Hematopoietic multipotent progenitor cell treated with erythropoietin and hydrocortisone succinate and interleukin-3 and kit ligand, for 17 days (in vitro differentiated cells): ENCODE measurements at places on chromosomes 16 and 17.

- no peak for DNase-seq
Observed at GRCh38 chr16:61270726-61271125, 765.5 kb downstream of the CDH8 start.

- no peak for DNase-seq
Observed at GRCh38 chr17:82794781-82795482, 43.1 kb downstream of the TBCD start.

DNA sequence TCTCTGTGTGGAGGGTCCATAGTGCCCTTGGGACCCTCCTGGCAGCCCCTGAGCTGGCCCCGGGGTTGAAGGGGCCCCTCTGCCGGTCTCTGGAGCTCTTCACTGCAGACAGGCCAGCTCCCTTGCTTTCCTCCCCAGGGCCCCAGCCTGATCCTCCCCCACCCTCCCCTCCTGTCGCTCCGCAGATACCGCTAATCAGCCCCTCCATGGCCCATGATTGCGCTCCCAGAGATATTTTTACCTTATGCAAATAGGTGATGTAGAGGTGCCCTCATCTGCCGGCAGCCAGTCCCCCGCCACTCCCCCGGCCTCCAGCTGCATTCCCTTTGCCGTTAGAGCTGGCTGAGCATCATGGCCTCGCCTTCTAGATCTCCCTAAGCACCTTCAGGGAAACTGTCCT, 9.2 kb downstream of the MMP15 start:
- DNase-seq: no peak

- no peak for DNase-seq
Observed at GRCh38 chr17:41003926-41004325, 4.2 kb upstream of the KRTAP3-2 start.

GRCh38 chr16:78175287-78175686, 75.8 kb downstream of the WWOX start:
- no peak for DNase-seq

DNA sequence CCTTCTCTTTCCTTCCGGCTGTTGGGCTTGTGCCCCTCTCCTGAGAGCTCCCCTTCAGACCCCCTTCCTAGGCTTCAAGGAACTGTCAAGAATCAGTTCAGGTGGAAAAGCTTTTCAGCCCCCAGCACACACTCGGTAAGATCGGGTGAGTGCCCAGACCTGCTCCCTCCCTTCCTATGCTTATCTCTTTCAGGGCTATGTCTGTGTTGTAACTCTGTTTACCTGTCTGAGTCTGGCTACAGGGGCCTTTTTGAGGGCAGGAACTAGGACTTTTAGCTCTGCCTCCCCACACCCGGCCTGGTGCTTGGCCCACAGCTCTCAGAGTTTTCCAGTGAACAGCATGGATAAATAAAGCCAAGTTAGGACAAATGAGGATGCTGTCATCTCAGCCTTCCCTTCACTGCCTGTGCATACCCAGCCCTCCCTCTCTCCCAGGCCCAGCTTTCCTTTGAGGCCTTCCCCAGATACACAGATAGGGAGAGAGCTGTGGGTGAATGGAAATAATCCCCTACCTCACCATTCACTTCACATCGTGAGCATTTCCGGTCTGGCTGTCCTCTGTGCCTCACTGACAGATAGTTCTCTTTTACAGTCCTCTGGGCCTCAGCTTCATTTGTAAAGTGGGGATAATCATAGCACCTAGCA, 5.7 kb upstream of the MRPS23 start:
- DNase-seq: no peak

- no peak for DNase-seq
Observed at GRCh38 chr16:4203748-4204147, 38.1 kb downstream of the SRL start.

DNA sequence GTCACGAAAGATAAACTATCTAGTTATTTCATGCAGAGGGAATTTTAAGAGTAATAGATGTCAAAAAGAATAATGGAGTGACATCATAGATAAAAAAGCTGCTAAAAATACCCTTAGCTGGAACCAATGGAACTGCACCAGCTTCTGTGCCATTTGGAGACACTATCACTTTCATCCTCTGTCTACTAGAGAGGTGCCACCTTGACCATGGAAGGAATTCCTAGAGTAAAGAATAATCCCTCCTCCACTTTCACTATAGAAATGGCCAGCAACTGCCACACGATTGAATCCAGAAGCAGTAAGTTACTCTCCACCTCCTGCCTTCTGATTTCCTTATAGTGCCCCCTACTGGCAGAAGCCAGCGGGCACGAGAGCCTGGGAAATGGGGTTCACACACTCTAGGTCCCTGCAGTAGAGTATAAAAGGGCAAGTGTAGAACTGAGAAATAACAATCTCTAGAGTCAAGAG, 2.8 kb upstream of the ALDH3A2 start:
- DNase-seq: peak; percentile 46

GRCh38 chr16:70508752-70509151, 14.6 kb downstream of the COG4 start:
- peak; percentile 21 for DNase-seq
